SJSA1 (cell line): ENCODE measurements at places on chromosomes 7 and 10.
A peak's percentile ranks its signal among the peaks of the same experiment; 100 is the strongest.

- peaks cover 13% of the 10 kb centered on the region for H3K36me3 ChIP-seq
- no peak overlapping the region for H3K27ac ChIP-seq
- H3K4me3 ChIP-seq, result no peak overlapping the region
- DNase-seq, result no peak
Observed at GRCh38 chr10:127354255-127354654, 157.9 kb upstream of the INSYN2A start.

DNA sequence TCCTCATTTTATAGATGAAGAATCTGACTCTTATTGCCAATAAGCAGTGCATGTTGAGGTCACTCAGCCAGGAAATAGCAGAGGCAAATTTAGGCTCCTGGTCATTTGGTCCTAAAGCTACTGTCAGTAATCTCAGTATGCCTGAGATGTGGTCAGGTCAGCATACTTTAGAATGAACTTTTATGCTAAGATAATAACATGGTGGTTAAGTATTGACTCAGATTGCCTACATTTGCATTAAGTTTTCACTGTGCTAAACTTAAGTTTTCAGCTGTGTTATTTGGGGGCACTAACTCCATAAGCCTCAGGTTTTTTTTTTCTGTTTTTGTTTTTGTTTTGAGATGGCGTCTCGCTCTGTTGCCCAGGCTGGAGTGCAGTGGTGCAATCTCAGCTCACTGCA is 35.9 kb upstream of the CCSER2 start:
- no peaks in the 10 kb centered on the region for H3K36me3 ChIP-seq
- H3K4me1 ChIP-seq, result peaks cover 37% of the 10 kb centered on the region
- DNase-seq, result no peak
- H3K27me3 ChIP-seq, result no peaks in the 10 kb centered on the region; the same call in 1 of the 2 replicates
- H3K27ac ChIP-seq, result no peak overlapping the region

GRCh38 chr10:95035332-95036295 is 33.7 kb downstream of the CYP2C8 start:
- no peaks in the 10 kb centered on the region for H3K4me1 ChIP-seq
- DNase-seq, result no peak
- H3K27ac ChIP-seq, result no peak overlapping the region
- H3K4me3 ChIP-seq, result no peak overlapping the region

- H3K27me3 ChIP-seq, result no peaks in the 10 kb centered on the region
- H3K4me3 ChIP-seq, result no peak overlapping the region
- DNase-seq, result peak; percentile 96
- H3K36me3 ChIP-seq, result no peaks in the 10 kb centered on the region
- H3K27ac ChIP-seq, result peak overlapping the region; percentile 94
- H3K4me1 ChIP-seq, result peaks cover 57% of the 10 kb centered on the region
Observed at GRCh38 chr10:77290528-77291155, 347.0 kb downstream of the KCNMA1 start.

DNA sequence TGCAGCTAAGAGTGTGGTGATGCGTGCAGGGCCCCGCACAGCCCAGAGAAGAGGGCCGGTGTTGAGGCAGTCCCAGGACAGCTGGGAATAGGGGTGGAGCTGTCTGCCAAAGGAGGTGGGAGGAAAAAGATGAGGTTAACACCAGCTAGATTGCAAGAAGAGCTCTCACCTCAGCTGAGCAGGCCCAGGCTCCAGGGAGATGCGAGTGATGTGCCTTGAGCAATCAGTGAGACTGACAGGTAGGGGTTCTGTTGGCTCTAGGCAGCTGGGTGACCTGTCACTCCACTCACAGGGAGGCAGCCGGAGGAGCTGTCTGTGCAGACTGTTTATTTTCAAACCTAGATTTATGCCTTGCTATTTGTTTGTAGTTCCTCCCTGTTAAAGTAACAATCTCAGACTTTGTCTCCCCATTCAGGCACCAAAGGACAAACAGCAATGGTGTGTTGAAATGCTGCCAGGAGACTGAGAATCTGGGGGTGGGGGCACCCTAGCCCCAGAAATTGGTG is 205.1 kb upstream of the CXCL12 start:
- H3K27ac ChIP-seq, result no peak overlapping the region
- no peak for DNase-seq
- H3K36me3 ChIP-seq, result no peaks in the 10 kb centered on the region

DNA sequence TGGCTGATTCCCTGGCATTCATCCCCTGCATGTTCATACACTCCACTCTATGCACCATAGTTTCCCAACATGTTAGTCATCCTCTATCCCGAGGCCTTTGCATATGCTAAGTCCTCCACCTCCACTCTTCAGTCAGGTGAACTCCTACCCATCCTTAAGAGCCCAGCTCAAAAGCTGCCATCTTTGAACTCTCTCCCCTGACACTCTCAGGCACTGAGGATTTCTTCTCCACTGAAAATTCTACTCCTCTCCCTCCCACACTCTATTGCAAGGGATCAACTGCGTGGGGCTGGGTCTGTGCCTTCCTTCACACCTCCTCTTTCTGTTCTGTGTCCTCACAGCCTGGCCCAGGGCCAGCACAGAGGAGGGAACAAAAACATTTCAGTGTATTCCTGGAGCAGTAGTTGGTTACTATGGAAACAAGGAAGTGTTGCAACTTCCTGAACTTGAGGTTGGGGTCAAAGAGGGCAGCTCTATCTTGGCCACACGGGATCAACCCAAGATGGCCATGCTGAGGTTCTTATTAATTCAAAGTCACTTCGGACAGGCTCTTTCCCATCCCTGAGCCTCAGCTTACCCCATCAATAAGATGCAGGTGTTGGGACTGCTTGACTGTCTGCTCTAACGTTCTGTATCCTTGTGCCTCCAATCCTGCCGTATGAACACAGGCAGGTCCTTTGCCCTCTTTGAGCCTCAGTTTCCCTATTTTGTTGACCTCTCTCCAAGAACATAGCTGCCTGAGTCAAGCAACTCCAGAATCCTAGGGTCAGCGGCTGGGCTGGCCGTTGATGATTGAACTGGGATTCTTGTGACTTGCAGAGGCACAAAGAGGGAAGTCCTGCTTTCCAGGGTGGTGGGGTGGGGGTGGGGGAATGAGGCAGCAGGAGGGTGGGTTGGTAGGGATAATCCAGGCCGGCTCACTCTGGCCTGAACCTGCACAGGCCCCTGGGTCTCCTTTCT is 15.5 kb downstream of the ZMIZ1 start:
- H3K27ac ChIP-seq, result peak overlapping the region; percentile 9; the same call in 1 of the 2 replicates
- H3K27me3 ChIP-seq, result no peaks in the 10 kb centered on the region
- H3K36me3 ChIP-seq, result peaks cover 46% of the 10 kb centered on the region
- no peak overlapping the region for H3K4me3 ChIP-seq
- peaks cover 53% of the 10 kb centered on the region for H3K4me1 ChIP-seq

GRCh38 chr7:130908345-130909160 is 174.5 kb upstream of the KLF14 start:
- DNase-seq, result no peak
- no peaks in the 10 kb centered on the region for H3K27me3 ChIP-seq
- H3K4me1 ChIP-seq, result peaks cover 67% of the 10 kb centered on the region

DNA sequence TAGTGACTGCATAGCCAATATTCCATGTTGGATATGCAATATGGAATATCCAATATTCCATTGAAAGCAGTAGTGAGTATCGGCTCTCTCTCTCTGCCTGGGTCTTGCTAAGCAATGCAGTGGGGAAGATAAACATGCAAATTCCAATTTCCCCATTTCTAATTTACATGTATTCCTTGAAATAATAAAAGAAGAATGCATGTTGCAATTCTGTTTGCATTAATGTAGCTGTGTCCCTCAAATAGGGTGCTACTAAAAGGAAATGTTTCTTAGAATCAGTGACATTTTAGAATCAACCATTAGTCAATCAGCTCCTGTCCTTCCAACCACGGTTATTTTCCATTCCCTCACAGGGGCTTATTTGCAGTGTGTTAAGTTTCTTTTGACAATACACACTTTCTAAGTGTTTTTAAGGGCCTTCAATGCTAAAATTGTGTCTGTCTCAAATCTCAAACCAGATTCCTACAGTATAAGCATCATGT is 46.7 kb downstream of the AFAP1L2 start:
- no peak overlapping the region for H3K4me3 ChIP-seq
- H3K36me3 ChIP-seq, result no peaks in the 10 kb centered on the region
- H3K27me3 ChIP-seq, result no peaks in the 10 kb centered on the region
- DNase-seq, result no peak
- H3K4me1 ChIP-seq, result peaks cover 50% of the 10 kb centered on the region
- no peak overlapping the region for H3K27ac ChIP-seq

- no peak for DNase-seq
- H3K27me3 ChIP-seq, result no peaks in the 10 kb centered on the region
- no peak overlapping the region for H3K27ac ChIP-seq
Observed at GRCh38 chr10:30184397-30185033, 125.1 kb upstream of the JCAD start.

DNA sequence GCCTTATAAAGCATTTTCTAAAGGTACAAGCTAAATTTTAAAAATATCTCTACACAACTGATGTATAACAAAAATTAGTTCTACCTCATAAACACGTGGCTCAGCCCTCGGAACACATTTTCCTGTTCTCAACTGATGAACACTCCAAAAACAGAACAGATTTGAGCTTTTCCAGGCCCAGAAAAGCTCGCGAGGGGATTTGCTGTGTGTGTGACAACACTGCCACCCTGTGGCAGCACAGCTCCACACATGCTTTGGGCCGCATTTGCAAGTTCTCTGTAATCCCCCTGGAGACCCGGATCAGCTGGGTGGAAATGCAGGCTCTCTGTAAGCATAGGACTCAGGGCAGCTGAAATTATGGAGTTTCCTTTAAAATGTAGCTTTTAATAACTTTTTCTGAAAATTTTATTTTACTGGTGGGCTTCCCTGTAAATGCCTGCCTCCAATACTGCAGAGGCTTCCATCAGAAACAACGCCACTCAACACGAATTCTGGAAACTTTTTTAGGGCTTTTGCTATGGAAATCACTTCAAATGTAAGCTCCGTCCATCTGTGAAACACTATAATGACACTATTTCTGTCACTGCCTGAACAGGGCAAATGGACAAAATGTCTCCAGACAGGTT is 155.5 kb downstream of the COBL start:
- H3K27ac ChIP-seq, result no peak overlapping the region
- no peaks in the 10 kb centered on the region for H3K27me3 ChIP-seq
- no peaks in the 10 kb centered on the region for H3K36me3 ChIP-seq
- no peaks in the 10 kb centered on the region for H3K4me1 ChIP-seq
- DNase-seq, result peak; percentile 26

DNA sequence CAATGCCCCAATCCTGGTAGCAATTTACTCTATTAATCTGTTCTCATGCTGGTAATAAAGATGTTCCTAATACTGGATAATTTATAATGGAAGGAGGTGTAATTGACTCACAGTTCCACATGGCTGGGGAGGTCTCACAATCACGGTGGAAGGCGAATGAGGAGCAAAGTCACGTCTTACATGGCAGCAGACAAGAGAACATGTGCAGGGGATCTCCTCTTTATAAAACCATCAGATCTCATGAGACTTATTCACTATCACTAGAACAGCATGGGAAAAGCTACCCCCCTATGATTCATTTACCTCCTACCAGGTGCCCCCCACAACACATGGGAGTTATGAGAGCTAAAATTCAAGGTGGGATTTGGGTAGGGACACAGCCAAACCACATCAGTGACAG is 872.2 kb downstream of the ANKRD7 start:
- no peaks in the 10 kb centered on the region for H3K4me1 ChIP-seq
- no peak overlapping the region for H3K4me3 ChIP-seq
- H3K36me3 ChIP-seq, result no peaks in the 10 kb centered on the region
- H3K27ac ChIP-seq, result no peak overlapping the region
- H3K27me3 ChIP-seq, result no peaks in the 10 kb centered on the region

GRCh38 chr7:94898340-94898739 is 9.1 kb upstream of the PPP1R9A start:
- H3K4me3 ChIP-seq, result no peak overlapping the region
- H3K27me3 ChIP-seq, result peaks cover 6% of the 10 kb centered on the region; the same call in 1 of the 2 replicates
- H3K4me1 ChIP-seq, result no peaks in the 10 kb centered on the region
- no peak overlapping the region for H3K27ac ChIP-seq
- DNase-seq, result no peak

- no peak overlapping the region for H3K4me3 ChIP-seq
- no peaks in the 10 kb centered on the region for H3K27me3 ChIP-seq
- no peak for DNase-seq
- no peak overlapping the region for H3K27ac ChIP-seq
- no peaks in the 10 kb centered on the region for H3K4me1 ChIP-seq
- H3K36me3 ChIP-seq, result no peaks in the 10 kb centered on the region
Observed at GRCh38 chr7:139896831-139897230, 67.8 kb downstream of the TBXAS1 start.

GRCh38 chr10:125916977-125917376 is 20.6 kb downstream of the FANK1 start:
- no peak overlapping the region for H3K4me3 ChIP-seq
- no peak overlapping the region for H3K27ac ChIP-seq
- H3K4me1 ChIP-seq, result no peaks in the 10 kb centered on the region
- no peaks in the 10 kb centered on the region for H3K36me3 ChIP-seq
- no peak for DNase-seq

DNA sequence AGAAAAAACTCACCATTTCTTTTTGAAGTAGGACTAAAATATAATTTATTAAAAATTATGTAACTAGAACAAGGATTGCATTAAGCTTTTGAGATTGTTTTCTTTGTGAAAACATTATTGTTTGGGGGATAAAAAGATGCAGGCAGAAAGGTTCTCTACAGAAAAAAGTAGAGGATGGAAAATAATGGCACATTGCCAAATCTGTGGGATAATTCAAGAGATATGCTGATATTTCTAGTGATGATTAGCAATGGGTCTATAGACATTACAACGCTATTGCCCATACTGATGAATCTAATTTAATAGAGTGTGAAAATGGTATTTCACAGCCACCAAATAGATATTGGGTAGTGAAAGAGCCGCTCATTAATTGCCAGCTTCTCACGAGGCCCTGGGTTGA is 204.3 kb downstream of the RAPGEF5 start:
- DNase-seq, result no peak
- H3K27me3 ChIP-seq, result no peaks in the 10 kb centered on the region; the same call in 1 of the 2 replicates
- H3K4me1 ChIP-seq, result no peaks in the 10 kb centered on the region
- no peaks in the 10 kb centered on the region for H3K36me3 ChIP-seq

DNA sequence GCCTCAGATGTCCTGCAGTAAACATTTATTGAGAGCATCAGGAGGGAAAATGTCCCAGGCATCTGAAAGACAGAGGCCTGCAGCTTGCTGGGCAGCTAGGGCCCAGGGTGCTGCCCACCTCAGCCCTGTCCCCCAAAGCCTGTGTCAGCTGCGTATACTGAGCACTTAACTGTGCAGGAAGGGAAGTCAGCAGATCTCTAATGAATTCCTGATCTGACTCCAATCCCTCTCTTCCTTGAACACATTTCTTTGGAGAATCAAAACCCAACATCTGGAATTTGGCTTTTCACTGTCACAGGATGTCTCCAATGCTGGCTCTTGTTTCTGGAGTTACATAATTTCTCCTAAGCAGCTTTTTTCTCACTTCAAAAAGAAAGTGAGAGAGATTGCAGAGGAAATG is 364.7 kb upstream of the NFE2L3 start:
- DNase-seq, result no peak
- H3K4me3 ChIP-seq, result no peak overlapping the region
- H3K4me1 ChIP-seq, result peaks cover 39% of the 10 kb centered on the region
- peak overlapping the region; percentile 39 for H3K27ac ChIP-seq
- no peaks in the 10 kb centered on the region for H3K36me3 ChIP-seq

DNA sequence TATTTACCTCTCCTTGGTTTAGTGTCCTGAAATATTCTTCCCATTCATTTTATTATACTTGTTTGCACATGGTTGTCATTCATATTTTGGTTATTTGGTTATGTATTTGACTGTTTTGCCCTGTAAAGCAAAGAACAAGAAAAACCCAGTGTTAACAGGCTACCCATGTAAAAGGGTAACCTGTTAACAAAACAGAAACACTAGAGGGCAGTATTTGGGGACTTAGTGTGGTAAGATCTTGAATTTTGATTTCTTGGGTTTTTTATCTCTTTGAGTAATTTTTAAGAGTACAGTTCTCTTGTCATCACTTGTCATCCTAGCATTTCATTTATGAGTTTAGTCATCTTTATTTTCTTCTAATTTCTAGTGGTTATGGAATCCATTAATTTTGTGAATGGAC is 51.3 kb downstream of the POLL start:
- DNase-seq, result no peak
- H3K27me3 ChIP-seq, result no peaks in the 10 kb centered on the region
- peaks cover 27% of the 10 kb centered on the region for H3K36me3 ChIP-seq
- no peaks in the 10 kb centered on the region for H3K4me1 ChIP-seq
- no peak overlapping the region for H3K4me3 ChIP-seq
